NCI-H2171 (cell line): ENCODE measurements at places on chromosomes 16 and 17.

DNA sequence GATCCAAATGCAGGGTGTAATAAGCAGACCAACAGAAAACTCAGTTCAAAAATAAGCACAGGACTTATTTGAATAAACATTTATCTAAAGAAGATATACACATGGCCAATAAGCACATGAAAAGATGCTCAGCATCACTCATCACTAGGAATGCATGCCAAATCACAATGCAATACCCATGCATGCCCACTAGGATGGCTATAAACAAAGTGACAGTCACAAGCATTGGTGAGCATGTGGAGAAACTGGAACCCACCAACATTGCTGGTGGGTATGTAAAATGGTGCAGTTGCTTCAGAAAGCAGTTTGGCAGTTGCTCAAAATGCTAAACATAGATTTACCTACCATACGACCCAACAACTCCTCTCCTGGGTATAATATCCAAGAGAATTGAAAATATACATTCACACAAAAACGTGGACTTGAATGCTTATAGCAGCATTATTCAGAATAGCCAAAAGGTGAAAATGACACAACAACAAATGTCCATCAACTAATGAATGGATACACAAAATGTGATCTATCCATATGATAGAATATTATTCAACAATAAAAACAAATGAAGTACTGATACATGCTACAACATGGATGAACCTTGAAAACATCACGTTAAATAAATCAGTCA is 20.1 kb downstream of the UBE2O start:
- DNase-seq: no peak

DNA sequence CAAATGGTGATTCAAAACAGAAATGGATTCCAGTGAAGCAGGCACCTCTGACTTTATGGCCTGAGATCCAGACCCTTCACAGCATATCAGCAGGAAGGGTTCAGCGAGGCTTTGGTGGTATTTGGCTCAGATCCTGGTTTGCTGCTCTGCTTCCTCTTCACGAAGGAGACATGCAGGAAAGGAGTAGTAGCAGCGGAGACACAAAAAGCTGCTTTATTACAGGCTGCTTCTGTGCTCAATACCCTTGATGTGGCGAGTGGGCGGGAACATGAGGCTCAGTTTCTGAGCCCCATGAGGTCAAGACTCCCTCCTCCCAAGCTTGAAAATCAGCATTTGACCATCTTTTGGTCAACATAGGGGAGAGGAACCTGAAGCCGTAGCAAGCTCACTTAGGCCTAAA is 213.3 kb upstream of the AXIN2 start:
- no peak for DNase-seq

DNA sequence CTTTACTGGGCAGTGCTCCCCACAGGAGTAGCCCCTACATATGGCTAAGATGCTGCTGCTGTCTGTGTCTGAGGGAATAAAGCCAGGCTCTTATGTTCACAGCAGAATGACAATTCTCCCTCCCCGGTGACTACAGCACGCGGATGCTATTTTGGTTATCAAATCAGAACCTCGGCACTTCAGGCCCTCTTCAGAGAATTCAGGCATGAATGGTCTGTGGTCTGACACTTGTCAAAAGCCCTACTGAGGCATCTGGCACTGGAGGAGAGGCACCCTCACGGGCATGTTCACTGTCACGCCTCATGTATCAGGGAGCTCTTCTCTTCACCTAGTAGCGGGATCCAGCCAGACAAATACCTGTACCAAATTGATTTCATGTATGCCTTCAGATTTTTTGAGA is 30.4 kb downstream of the KIAA0513 start:
- DNase-seq: peak; percentile 44

- DNase-seq: no peak
These were observed 80.8 kb upstream of the CNEP1R1 start for GRCh38 chr16:49944221-49944620.

GRCh38 chr16:12429756-12430155 is 373.9 kb downstream of the CPPED1 start:
- DNase-seq: no peak

DNA sequence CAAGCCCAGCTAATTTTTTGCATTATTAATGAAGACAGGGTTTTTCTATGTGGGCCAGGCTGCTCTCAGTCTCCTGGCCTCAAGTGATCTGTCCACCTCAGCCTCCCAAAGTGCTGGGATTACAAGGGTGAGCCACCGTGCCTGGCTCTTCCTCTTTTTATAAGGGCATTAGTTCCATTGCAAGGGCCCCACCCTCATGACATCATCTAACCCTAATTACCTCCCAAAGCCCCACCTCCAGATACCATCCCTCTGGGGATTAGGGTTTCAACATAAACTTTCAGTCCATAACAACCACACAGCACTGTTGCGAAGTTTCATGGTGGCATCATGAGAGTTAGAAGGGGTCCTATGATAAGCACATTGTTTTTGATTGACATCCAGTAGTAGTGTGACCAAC is 277.7 kb downstream of the GRIN2A start:
- no peak for DNase-seq

- no peak for DNase-seq
These were observed 204.7 kb upstream of the HSBP1 start for GRCh38 chr16:83602761-83603722.

GRCh38 chr16:81539009-81539758 is 94.6 kb downstream of the CMIP start:
- no peak for DNase-seq

DNA sequence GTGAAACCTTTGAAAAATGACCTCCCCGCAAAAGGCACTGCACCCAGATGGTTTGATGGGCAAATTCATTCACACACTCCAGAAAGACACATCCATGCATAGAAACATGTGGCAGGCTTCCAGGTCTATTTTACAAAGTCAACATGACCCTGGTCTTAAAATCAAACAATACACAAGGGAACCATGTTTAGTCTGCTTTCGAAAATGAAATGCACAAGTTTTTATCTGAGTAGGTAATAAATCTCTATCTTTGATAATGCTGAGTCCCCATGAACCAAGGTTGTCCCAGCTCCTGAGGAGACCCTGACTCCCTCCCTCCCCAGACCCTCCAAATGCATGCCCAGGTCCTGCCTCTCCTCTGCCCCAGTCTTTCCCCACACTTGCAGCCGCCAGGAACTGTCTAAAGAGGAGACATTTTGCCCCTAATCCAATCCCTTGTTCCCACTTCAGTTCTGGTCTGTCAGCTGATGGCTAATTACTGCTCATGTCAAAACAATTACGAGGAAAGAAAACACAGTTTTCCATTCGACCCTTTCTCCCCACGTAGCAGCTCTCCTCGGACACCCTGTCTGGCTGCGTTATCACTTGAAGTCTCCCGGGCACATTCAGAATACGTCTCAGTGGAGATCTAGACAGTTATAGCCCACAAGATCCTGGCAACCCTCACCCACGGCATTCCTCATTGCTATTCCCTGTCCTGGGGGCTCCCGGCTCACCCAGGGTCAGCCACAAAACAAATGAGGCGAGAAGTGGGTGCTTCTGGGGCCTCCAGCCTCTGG is 68.8 kb upstream of the RCVRN start:
- DNase-seq: no peak

DNA sequence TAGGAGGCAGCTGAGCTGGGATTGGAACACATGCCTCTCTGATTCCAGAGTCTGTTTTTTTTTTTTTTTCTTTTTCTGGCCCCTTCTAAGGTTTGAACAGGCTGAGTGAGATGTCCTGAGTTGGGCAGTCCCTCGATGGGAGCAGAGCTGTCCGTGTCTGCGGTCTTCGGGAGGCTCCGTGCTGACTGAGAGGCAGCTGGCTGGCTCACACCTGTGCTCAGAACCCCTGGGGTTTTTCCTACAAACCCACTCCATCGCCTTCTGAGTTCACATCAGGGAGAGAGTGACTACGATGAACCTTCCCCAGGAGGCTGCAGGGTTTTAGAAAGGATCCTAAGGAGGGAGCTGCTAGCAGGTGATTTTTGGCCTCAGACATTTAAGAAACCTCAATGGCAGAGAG is 92.5 kb downstream of the IRF8 start:
- DNase-seq: no peak

DNA sequence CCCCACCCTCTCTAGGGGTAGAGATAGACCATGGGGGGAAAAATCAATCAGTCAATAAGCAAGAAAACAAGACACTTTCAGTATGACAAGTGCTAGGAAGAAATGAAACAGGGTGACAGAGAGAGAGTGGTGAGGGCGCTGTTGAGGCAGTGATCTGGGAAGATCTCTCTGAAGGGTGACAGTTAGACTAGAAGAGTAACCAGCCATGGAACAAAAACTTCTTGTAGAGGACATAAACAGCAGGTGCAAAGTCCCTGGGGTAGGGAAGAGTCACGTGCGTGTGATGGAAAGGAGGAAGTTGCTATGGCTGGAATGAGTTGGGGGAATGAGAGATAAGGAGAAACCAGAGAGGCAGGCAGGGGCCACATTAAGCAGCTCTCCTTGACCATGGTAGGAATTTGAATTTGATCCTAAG is 16.8 kb upstream of the EMP2 start:
- DNase-seq: no peak

- no peak for DNase-seq
These were observed at the start of gene IL32 for GRCh38 chr16:3065069-3065741. IL32 (plus strand) TSS chr16:3065640; CDS start chr16:3065812, 172 bp downstream.

DNA sequence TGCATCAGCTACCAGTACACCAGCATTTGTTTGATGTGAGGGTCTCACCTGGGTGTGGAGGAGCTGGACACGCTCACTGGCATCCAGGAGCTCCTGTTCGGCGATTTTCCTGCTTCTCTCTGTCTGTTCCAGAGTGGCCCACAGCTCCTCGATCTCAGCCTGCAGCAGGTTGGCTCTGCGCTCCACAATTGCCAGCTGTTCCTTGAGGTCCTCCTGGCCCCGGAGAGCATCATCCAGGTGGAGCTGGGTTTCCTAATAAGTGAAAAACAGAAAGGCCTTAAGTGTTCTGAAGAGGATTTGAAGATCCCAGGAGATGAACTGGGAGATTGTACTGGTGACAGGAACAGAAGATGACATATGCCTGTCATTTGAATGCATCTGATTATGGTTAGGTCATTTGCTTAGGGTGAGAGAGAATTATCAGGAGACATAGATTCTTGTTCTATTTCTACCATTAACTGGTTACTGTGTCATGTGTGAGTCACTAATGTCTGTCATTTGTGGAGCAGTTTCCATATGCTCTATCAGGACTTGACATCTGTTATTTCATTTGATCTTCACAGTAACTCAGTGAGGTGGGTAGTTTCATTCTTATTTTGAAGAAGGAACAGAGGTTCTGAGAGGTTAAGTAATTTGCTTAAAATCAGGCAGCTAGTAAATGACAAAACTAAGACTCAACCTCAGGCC is 21.5 kb upstream of the MYH13 start:
- no peak for DNase-seq

DNA sequence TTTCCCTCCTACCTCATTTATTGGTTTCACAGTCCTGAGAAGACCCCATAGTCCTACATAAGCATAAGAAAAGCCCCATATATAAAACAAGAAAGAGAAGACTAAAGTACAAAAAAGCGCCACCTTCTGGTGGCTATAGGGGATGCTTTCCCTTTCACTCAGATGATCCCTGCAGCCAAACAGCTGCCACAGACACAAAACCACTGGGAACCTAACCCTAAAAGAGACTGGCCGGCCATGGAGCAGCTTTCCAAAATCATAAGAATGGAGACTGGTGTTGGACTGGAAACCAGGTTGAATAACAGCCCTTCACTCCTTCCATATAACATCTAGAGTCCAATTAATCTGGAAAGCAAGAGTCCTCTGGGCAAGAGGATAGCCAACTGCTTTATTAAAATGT is 11.4 kb downstream of the DYNC1LI2 start:
- DNase-seq: no peak

GRCh38 chr16:21946889-21947635 is 6.1 kb upstream of the UQCRC2 start:
- no peak for DNase-seq

DNA sequence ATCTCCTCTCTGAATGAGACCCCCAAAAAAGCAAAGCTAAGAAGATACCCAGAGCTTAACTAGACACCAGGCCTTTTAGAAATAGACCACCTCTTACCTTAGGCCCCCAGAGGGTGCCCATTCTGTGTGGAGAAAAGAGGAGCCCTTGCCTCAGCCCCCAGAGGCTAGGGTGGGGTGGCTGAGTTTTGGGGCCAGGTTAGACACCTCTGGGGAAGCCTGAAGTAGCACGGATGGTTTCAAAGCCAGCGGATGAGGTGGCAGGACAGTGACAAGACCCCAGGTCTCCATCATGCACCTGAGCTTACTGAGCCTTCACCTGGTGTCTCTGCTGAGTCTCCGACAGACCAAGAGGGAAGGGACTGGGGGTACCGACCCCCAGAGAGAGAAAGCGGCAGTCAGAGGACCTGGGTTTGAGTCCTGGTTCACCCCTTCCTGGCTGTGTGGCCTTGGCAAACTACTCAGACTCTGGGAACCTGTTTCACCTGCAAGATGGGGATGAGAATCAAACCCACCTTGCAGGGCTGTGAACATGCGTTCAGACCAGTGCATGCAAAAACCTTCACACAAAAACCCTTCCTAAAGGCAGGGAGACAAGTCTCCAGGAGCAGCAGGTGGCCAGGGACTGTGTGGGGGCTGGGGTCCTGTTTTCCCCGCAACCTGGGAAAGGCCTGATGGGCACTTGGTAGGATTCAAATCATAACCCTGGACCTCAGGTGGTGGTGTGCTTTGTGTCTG is 7.7 kb downstream of the SCGB1C2 start:
- no peak for DNase-seq

GRCh38 chr16:17336530-17336900 is 134.2 kb downstream of the XYLT1 start:
- DNase-seq: no peak

GRCh38 chr16:965487-965886 is 5.3 kb downstream of the LMF1 start:
- DNase-seq: no peak

GRCh38 chr17:81416612-81417011 is 21.4 kb downstream of the BAHCC1 start:
- peak; percentile 19 for DNase-seq

GRCh38 chr16:84228256-84228838 is 11.5 kb downstream of the KCNG4 start:
- no peak for DNase-seq

DNA sequence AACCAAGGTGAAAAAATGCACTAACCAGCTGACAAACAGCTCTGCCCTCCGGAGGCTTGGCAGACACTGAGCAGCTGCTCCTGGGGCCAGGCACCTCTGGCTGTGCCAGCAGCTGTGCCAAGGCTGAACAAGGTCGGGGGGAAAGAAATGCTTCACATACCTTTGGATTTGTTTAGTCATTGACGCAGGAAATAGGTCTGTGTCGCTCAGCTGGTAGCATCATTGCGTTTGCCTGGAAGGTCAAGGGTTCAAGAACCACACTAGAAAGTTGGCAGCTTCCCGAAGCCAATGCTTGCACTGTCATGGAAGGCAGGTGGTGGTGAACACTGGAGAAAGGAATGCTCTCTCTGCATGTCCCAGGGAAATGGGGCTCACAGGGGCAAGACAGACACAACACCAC is 63.5 kb downstream of the PCTP start:
- no peak for DNase-seq
